ENCODE measurements at places on chromosomes 3 and 15.

GRCh38 chr3:146157325-146158060, 3.5 kb downstream of the PLOD2 start:
- no peak for DNase-seq

DNA sequence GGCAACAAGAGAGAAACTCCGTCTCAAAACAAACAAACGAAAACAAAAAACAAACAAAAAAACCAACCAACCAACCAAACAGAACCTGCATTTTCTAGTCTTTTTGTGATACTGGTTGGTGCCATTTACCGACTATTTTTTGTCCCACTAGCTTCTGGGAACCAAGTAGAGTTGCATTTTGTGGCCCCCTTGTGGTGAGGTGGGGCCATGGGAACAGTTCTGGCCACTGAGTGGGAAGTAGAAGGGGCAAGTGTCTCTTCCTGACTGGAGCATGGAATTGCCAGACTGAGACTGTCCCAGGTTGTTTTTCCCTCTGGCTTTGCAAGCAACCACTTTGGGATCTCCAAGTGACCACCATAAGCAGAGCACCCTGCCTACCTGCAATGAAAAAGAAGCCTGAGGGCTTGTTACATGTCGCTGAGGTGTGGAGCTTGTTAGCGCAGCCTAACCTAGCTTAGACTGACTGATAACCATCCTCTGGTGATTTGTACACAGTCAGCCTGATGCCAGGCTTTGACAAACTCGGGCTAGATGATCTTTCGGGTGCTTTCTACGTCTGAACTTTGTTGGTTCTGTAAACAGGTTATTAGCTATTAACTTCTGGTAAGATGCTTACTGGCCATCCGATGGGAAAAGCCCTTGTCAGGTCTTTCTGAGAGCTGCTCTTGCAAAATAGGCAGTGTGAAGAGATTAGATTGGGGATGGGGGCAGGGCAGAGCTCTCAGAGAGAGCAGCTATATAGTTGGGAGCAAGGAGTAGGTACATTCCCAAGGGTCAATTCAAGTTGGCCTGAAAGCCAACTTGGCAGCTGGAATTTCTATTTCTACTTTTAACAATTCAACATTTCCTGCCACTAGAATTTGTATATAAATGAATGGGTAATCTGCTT, 172.2 kb downstream of the SSR3 start:
- no peak for DNase-seq

DNA sequence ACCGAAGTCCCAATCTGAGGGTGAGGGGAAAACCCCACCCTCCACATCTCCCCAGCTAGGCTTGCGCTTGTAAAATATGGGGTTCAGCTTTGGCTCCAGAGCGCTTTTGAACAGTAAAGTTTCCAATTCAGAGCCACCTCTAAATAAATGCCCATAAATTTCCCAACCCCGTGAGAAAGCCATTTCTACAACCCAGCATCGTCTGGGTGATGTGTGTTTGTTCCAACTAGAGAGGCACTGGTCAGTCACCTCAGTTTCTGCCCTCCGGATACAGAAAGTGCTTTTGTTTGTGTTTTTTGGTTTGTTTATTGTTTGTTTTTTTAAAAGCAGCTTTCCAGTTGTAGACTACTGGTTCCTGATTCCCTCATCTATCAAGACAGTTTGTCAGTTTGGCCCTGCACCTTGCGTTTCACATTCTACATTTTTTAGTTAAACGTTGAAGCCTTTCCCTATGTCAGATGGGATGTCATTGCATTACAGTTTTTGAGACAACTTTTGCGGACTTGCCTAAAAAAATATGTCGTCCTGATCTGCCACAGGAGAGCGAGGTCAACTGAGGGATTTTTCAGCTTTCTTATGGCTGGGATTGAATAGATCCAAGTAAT, 15.0 kb upstream of the SOX2 start:
- DNase-seq: no peak

GRCh38 chr3:45497963-45498362, 96.6 kb upstream of the LIMD1 start:
- peak; percentile 2 for DNase-seq

GRCh38 chr3:171267104-171267503, 193.1 kb downstream of the TNIK start:
- no peak for DNase-seq

- DNase-seq: no peak
Observed at GRCh38 chr15:71784719-71785118, 25.6 kb upstream of the NR2E3 start.

- DNase-seq: no peak
Observed at GRCh38 chr3:123388042-123388441, 60.8 kb downstream of the ADCY5 start.

- no peak for DNase-seq
Observed at GRCh38 chr3:69095636-69096035, 10.9 kb downstream of the ARL6IP5 start.

- no peak for DNase-seq
Observed at GRCh38 chr3:40938591-40938990, 260.7 kb upstream of the CTNNB1 start.

GRCh38 chr15:69758291-69758771, 305.7 kb downstream of the RPLP1 start:
- no peak for DNase-seq

GRCh38 chr3:111303760-111304159, 232.1 kb downstream of the NECTIN3 start:
- DNase-seq: no peak

DNA sequence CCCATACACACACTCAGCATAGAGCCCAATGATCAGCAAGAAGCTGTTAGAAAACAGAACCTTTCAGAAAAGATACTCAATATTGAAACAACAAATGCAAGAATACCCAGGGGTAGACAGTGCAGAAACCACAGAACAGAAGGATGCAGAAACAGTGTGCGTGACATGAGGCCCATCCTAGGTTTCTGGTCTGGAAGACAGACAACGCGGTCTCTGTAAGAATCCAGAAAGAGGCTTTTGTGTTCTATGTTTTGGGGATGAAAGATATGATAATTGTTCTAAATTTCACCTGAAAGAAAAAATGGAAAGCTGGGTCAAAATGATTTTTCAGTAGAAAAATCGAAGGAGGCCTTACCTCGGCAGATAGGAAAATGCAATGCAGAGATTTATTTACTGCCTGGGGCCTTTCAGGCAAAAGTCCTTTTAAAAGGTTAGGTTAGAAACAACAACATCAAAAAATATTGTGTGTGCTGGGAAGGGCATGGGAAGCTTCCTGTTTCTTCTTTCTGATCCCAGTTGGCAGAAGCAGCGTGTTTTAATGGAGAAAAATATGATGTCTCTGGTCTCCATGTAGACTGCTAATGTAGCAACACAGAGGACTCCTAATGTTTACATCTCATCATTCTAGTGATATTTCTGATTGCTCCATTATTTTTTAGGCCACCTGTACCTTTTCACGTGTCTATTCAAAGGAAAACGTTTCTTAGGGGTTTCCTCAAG, 17.0 kb downstream of the SYNM start:
- DNase-seq: no peak

DNA sequence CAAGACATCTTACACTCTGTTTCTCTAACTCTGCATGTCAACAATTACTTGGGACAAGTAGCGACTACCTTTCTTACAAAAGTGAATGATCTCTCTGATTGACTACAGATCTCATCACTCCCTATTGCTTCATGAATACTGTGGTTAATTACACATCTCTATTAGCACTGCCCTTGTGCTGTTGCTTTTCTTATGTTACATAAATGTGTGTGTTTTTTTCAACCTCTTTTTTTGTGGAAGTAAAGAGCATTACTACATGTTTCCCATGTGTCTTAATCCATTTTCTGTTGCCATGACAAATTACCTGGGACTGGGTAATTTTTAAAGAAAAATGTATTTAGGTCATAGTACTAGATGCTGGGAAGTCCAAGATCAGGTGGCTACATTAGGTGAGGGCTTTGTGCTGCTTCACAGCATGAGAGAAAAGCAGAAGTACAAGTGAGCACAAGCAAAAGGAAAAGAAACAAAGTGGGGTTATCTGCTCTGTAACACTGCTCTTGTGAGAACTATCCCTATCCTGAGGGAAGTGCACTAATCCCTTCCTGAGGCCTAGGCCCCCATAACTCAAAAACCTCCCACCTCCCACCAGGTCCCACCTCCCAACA, 298.2 kb upstream of the SATB1 start:
- DNase-seq: no peak

- DNase-seq: no peak
Observed at GRCh38 chr3:161263057-161263456, 41.9 kb downstream of the NMD3 start.

GRCh38 chr15:84654689-84655453, 788 bp upstream of the WDR73 start:
- DNase-seq: peak; percentile 59

- no peak for DNase-seq
Observed at GRCh38 chr3:172836390-172836997, 86.0 kb downstream of the ECT2 start.

- no peak for DNase-seq
Observed at GRCh38 chr15:41262571-41262970, 31.5 kb downstream of the CHP1 start.

GRCh38 chr3:143090976-143091837, 28.4 kb upstream of the CHST2 start:
- DNase-seq: no peak

DNA sequence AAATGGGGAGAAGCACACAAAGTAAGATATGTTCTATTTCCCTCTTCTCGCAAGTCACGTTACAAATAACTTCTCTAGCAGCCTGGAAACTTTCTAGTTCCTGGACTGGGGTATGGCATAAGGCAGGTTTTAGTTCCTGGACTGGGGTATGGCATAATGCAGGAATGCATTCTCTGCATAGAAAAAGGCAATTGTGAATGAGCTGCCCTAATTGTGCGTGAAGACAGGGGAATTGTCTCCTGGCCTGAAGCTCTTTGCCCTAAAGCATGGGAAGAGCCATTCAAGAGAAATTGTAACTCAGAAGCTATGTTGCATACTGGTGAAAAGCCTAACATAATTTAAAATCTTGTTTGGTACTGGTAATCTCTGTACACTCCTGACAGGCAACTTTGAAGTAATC, 54.3 kb upstream of the CBLB start:
- DNase-seq: no peak

GRCh38 chr3:64081235-64081630, 57.9 kb upstream of the PSMD6 start:
- no peak for DNase-seq

DNA sequence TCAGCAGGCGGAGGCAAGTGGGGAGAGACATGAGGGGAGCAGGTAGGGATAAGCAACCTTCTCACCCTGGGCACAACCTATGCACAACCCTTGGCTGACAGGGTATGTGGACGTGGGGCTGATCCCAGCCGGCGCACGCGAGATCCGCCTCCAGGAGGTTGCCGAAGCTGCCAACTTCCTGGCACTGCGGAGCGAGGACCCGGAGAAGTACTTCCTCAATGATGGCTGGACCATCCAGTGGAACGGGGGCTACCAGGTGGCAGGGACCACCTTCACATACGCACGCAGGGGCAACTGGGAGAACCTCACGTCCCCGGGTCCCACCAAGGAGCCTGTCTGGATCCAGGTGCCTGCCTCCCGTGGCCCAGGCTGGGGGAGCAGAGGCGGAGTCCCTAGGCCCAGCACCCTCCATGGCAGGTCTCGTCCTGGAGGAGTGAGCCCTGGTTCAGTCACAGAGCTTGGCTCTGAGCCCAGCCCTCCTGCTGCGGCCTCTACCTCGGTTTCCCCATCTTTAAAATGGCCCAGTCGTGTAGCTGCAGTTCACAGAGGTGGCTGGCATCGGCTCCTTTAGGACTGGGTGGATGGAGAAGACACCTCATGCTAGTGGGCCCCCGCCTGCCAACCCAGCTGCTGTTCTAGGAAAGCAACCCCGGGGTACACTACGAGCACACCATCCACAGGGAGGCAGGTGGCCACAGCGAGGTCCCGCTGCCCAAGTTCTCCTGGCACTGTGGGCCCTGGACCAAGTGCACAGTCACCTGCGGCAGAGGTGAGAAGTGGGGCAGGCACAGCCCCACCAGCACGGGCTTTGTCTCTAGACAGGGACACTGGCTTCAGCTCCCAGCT, 96.0 kb downstream of the TBC1D2B start:
- DNase-seq: no peak

DNA sequence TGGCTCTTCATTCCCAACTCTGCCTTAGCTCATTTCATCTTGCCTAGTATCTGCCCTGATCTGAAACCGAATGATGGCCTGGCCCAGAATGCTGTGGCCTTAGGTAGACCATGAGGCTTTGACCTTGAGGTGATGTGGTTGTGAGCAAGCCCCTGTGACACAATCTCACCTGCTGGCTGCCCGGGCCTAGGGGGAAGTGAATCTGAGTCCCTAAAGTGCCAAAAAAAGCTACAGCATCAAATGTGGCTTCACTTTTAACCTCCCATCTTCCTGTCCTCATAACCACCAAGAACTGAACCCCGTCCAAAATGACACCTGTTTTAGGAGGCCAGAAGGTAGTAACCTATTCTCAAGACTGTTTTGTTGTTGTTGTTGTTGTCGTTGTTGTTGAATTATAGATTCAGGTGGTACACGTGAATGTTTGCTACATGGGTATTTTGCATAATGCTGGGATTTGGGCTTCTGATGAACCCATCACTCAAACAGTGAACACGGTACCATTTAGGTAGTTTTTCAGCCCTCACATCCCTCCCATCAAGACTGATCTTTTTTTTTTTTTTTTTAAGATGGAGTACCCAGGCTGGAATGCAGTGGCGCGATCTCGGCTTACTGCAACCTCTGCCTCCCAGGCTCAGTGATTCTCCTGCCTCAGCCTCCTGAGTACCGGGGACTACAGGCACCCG, 54.6 kb downstream of the MCCC1 start:
- no peak for DNase-seq

- no peak for DNase-seq
Observed at GRCh38 chr15:78830514-78831228, 19.4 kb upstream of the ADAMTS7 start.

- no peak for DNase-seq
Observed at GRCh38 chr15:40282869-40283614, at the start of gene ANKRD63. Gene ANKRD63, minus strand, starts transcription at chr15:40283064. Its CDS starts 478 bp downstream, at chr15:40282586.

GRCh38 chr3:58009026-58009748, 965 bp downstream of the FLNB start:
- DNase-seq: no peak

GRCh38 chr3:25235031-25235430, 193.0 kb upstream of the RARB start:
- DNase-seq: no peak

DNA sequence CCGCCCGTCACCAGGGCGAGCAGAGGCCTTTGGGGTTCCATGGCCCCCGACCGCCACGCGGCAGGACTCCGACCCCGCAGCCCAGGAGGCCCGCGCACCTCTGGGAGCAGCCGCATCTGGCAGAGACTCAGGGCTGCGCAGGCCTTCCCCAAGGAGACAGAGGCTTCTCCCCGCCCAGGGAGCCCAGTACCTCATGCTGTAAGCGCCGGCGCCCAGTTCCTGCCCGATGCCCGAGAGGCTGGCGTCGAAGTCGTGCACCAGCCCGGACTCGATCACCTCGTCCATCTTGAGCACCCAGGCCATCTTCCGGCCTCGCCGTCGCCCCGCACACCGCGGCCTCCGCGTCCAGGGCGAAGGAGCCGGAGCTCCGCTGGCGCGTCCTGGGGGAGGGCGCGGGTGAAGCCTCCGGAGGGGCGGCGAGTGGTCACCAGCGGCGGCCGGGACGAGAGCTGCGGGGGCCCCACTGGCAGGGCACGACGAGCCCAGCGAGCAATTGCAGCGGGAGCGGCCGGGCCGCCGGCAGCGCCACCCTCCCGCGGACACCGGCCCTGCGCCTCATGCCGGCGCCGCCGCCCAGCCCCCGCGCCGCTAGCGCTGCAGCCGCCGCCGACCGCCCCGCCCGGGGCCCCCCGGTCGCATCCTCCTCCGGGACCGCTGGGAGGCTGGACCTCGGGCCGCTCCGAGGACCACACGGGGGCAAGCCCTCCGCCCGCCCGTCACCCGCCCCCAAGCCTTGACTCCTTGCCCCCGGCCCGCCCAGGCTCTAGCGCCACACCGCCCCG, 468 bp downstream of the UBP1 start:
- peak; percentile 4 for DNase-seq

- no peak for DNase-seq
Observed at GRCh38 chr15:86237111-86237500, 157.4 kb downstream of the AGBL1 start.

All from stimulated activated CD8-positive, alpha-beta memory T cell treated with anti-CD3 and anti-CD28 coated beads, Interleukin-7, amount 100 ng/mL, for 1 hour (primary cell).